ENCODE measurements at places on chromosomes 6 and 20.
A peak's percentile ranks its signal among the peaks of the same experiment; 100 is the strongest.

DNA sequence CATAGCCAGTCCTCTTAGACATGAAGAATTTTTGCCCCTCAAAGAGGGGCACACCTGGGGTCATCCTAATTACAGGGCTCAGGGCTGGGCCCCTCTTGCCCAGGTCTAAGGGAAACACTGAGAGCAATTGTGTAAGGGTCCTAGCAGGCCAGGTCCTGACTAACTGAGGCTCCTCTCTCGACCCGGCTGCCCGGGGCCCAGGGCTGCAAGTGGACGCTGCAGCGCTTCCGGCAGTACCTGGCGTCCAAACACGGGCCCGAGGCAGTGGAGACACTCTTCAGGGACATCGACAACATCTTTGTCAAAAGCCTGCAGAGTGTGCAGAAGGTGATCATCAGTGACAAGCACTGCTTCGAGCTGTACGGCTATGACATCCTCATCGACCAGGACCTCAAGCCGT lies 17.4 kb downstream of the PDRG1 start:
- DNase-seq, result no peak

DNA sequence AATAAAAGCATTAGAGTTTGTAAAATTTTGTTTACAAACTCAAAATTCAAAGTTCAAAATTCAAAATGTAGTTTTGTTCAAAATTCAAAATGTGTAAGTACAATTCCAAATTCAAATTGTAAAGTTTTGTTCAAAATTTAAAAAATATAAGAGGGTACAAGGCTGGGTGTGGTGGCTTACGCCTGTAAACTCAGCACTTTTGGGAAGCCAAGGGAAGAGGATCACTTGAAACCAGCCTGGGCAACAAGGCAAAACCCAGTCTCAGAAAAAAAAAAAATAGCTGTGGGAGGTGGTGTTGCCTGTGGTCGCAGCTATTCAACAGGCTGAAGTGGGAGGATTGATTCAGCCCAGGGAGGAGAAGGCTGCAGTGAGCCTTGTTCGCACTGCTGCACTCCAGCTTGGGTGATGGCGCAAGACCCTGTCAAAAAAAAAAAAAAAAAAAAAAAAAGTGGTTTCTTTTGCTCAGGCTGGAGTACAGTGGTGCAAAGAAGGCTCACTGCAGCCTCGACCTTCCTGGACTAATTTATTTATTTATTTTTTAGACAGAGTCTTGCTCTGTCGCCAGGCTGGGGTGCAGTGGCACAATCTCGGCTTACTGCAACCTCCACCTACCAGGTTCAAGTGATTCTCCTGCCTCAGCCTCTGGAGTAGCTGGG lies 5.4 kb upstream of the ZBTB12 start:
- DNase-seq, result no peak

- no peak for DNase-seq
Observed at GRCh38 chr6:118509009-118509617, 39.0 kb upstream of the PLN start.

DNA sequence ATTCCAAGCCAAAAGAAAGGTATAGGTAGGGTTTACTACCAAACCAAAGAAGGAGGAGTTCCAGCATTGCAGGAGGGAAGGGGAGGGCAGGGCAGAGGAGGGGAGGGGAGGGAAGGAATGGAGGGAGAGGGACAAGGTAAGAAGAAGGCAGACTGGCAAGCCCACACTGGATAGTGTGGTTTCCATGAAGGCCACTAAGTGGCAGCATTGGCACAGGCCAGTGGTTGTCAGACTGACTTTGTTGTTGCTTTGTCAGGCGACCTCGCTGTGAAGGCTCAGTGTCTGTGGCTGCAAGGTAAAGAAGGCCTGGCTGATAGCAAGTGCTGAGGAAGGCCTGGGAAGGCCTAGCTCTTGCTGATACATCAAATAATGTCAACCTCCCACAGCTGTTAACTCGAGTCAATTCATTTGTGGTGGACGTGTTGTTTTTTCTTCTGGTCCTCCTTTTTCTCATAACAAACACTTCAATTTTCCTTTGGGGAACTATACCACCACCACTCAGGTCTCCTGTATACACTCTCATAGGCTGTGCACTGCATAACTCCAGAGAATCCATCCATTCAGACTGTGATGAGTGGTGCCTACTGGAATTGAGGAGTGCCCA lies 7.7 kb upstream of the ZNF334 start:
- DNase-seq, result peak; percentile 15

DNA sequence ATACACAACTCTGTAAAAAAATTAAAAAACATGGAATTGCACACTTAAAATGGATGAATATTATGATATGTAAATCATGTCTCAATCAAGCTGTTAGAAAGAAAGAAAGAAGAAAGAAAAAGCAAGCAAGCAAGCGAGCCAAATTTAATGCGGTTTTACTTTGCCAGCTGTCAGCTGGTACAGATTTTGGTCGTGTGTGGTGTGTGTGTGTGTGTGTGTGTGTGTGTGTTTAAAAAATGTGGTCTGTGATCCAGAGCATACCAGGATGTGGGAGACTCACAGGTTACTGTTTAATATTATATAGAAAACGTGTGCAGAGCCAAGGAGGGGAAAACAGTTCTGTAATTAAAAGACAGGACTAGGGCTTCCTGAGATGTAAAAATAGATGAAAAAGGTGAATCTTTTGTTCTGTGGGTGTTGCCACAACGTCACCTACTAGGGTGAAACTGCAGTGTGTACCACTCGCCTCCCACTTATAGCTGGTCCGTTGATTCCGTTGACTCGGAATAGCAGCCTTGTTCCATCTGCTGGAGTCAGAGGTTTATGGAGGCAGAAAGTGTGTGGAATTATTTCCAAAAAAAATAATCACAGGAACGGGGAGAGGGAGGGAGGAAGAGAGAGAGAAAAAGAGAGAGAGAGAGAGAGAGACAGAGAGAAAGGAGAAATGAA lies 197.7 kb downstream of the BCAS1 start:
- DNase-seq, result no peak

GRCh38 chr6:56571605-56572004 lies 71.1 kb downstream of the DST start:
- no peak for DNase-seq
